ENCODE measurements at places on chromosomes 5 and 9.

DNA sequence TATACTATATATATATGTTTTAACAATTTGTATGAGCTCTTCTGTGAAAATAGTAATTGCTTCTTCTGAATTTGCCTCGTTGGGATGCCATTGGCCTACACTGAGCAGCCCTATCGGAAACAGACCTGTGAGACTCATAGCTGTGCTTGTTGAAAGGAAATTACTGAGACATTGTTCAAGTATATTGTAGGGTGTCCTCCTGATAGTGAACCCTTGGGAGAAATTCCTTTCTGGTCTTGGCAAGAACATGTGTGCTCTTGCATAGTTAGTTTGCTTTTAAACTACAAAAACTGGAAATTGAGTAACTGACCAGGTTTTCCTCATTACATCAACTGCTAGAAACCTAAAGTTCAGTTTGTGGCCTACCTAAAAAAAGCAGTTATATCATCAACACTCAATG is 160.9 kb downstream of the LURAP1L start:
- DNase-seq, result peak; percentile 76

GRCh38 chr5:51416149-51416548 is 32.9 kb downstream of the ISL1 start:
- no peak for DNase-seq

DNA sequence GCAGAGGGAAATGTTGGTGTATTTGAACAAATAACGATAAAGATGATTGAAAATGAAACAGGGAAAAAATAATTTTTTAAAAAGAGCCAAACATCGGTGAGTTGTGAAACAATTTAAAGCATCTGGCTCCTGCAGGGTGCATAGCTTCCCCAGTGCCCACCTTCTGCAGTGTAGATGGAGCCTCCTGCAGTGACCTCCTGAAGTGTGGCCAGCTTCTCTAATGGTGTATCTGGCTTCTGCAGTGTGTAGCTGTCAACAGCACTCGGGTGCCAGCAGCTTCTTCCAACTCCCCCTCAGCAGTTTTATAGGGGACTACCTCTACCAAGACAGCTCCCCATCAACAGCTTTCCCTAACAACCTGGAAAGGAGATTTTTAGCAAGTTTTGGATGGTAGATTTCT is 279.4 kb upstream of the SEMA6A start:
- no peak for DNase-seq

DNA sequence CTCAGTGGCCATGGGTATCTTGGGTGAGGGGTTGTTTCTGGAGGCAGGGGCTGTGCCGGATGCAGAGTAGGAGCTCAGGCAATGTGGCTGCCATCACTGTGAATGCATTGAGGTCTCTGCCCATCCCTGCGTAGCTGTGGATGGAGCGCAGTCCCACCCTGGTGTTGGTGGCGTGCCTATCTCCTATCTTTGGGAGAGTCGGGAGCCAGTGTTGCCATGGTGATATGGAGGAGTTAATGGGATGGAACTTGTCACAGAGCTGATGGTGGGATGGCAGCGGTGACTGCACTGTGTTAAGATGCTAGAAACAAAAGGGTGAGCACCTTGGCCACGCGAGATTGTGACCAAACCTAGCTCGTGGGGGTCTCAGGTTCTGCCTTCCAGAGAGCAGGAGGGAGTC is 197.3 kb downstream of the MELK start:
- no peak for DNase-seq
